ENCODE measurements at places on chromosomes 5 and 9.

GRCh38 chr9:91119142-91119541 lies 242.6 kb downstream of the AUH start:
- no peak for DNase-seq

- no peak for DNase-seq
Measured at GRCh38 chr5:34703767-34704713, 47.9 kb downstream of the RAI14 start.

DNA sequence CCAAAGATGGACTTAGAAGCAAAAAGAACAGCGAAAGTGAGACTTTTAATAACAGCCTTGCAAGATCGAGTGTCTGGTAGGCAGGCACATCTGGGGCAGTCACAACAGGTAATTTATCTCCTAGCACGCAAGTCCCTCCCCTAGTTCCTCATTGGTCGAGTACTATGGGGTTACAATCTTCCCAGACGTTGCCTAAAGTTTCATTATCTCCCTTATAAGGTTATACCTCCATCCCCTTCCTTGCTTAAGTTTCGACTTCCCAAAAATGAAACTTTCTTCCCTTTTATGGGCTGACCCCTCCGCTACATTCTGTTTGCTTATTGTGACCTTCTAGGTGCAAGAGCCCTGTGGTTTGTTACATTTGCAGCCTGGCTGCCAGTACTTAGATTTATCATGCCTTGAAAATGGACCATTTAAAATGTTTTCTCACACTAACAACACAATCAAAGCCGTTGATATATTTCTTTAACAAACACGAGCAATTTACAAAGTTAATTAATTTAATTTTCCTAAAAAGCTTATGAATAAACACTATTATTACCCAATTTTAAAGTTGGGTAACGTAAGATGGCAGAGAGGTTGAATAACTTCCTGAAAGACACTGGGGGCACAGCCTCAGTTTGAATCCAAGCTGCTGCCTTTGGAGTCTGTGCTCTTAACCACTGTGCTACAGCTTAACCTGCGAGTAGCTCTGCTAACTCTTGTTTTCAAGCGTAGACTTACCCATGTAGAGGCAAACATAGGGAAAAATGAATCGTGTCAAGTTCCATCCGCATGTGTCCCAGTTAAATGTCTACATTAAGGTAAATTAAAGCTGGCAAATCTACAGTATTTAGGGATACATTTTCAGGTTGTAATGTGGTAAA lies 91.7 kb downstream of the EDIL3 start:
- DNase-seq, result no peak

DNA sequence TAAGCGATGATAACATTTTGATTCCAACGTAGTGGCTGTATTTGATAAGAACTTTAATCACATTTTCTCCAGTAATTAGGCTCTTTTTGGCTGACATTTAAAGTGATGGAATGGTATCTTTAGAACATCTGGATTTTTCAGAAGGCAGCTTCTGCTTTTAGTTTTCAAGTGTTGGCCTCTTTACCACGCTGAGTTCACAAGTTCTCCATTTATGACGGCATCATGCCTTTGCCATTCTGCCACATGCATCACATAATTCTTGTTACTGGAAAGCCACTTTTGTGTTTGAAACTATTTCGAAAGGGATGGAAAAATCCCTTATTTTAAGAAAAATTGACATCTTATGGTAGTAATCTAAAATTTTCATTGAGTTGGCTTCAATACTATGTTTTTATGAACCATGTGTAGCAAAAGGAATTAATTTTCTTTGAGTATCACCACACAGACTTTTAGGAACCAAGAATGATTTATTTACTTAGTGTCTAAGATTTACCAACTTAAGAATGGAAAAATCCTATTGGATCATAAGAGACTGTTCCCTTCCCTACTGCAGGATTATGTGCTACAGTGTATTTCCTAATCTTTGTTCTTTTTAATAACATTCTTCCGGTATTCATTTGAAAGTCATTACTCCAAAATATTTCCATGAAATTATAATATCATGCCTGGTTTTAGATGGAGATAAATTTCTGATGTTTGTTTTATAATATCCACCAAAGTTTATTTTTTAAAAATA lies 344.2 kb downstream of the ADGRV1 start:
- DNase-seq, result no peak

GRCh38 chr5:103407402-103407801 lies 148.8 kb downstream of the MACIR start:
- no peak for DNase-seq

- DNase-seq, result no peak
Measured at GRCh38 chr9:3508078-3508431, 17.7 kb downstream of the RFX3 start.

- DNase-seq, result no peak
Measured at GRCh38 chr5:32446630-32447029, 2.1 kb upstream of the ZFR start.

- DNase-seq, result no peak
Measured at GRCh38 chr5:31531543-31531887, 378 bp downstream of the DROSHA start.

GRCh38 chr5:166032601-166033000 lies 2258.8 kb upstream of the WWC1 start:
- no peak for DNase-seq

DNA sequence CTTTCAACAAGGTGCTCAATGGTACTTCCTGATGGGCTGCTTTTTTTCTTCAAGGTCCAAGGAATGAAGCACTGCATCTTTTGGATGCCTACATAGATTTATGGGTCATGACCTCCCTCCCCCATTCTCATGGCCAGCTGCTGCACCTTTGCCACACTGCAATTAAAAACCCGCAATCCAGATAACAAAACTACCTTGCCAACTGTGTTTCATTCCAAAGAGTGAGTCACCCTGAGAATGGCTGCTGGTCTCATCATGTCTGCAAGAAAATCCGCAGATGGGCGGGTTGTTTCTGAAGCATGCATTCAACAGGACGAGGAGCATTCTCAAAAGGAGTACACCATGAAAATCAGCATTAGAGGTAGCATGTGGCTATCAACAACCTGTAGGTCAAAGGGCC lies 139.8 kb downstream of the ELAVL2 start:
- DNase-seq, result no peak

GRCh38 chr5:35854248-35854647 lies 2.4 kb upstream of the IL7R start:
- DNase-seq, result no peak

DNA sequence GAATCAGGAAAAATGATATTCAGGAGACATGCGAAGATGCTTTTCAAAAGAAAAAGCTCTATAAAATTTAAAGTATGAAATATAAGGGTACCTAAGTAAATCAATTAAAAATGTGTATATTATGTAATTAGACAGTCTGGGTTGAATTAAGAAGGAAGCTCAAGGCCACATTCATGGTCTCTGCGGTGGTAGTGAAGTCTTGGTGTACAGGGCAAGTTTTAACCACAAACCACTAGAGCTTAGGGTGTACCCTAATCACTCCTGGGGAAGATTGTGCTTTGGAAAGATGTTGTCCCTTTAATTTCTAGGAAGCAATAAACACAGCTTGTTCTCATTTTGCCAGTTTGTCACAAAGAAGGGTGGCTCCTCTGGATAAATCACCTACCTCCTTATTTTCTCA lies 287.2 kb upstream of the ZNF608 start:
- no peak for DNase-seq

DNA sequence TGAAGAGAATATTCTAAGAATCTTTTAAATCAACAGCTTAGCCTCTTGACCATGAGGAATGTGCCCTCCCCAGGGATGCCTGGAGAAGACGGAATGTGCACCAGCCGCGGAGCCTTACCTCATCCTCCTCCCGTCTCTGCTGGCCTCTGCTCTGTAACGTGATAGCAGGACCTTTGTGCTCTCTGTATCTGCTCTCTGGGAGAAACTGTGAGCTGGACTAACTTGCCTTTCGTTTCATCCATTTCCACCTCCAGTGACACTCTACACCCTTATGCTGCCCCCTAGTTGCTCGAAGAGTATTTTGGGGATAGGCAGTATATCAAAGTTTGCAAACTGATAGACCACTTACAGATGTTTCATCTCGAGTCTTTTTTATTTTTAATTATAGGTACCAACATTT lies 141.4 kb downstream of the NPR3 start:
- no peak for DNase-seq

- DNase-seq, result no peak
Measured at GRCh38 chr5:58327289-58327688, 132.6 kb downstream of the PLK2 start.

DNA sequence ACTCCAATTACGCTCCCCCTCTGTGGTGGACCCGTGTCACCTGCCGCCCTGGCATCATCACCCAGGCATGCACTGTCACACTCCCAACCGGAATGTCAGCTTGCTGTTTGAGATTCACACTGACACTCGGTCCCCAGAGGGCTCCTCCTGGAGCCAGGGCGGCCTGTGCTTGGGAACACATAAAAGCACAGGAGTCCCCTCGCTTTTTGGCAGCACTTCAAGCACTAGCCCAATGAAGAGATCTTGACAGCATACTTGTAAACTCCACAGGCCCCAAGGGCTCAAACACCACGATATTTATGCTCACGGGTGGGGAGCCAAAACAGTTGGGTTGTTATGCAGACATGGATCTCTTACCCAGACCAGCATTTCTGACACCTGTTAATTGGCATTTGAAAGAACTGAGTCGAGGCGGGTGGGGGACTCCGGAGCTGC lies 90.8 kb upstream of the EGFLAM start:
- no peak for DNase-seq

- no peak for DNase-seq
Measured at GRCh38 chr5:123505633-123506032, 6.3 kb upstream of the CSNK1G3 start.

DNA sequence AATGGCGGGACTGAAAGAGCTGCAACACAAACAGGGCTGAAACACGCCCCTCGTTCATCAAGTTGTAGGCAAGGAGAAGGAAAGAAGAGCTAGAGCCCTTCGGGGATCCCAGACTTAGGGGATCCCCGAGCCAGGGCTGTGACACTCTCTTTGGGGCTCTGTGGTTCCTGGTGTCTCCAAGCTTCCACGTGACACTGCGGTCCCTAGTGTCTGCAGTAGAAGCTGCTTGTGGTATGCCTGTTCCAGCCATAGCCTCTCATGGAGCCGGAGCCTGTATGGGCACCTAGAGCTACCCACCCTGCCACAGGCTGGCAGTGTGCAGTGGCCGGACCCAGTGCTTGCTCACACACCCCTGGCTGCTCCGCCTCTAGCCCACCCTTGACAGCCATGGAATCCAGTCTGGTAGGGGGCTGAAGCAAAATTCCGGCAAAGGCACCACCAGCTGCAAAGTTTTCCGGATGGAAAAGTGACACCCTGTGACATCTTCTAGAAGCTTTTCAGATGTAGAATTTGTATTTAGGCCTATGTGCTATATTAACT lies 1439.6 kb upstream of the ACO1 start:
- DNase-seq, result no peak

DNA sequence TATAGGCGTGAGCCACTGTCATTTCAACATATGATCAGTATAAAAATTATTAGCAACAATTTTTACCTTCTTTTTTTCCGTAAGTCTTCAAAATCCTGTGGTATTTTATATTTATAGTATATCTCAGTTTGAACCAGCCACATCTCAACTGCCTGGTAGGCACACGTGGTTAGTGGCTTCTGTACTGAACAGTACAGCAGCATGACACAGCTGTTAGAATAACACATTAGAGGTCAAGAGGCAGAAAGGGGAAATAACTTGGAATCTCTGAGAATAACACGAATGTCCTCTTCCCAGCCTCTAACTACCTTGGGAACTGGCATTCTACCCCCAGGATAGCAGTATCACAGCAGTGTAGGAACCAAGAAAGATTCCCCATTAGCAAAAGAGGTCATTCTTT lies 108.5 kb upstream of the IQGAP2 start:
- no peak for DNase-seq

DNA sequence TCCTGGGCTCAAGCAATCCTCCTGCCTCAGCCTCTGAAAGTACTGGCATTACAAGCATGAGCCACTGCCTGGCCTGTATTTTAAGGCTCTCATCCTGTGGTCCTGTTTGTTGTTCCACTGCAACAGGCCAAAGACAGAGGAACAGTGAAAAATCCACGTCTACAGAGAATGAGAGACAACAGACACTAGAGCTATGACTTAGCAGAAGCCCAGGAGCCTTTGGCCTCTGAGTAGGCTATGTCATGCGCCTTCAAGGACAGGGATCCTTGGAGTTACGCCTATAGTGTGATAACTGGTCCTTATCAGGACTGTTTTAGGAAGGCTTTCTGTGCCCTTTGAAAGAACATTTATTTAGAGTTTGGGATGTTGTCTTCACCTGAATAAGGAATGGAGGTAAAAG lies 10.5 kb downstream of the POC5 start:
- no peak for DNase-seq
